ENCODE measurements at places on chromosomes 2 and 18.

DNA sequence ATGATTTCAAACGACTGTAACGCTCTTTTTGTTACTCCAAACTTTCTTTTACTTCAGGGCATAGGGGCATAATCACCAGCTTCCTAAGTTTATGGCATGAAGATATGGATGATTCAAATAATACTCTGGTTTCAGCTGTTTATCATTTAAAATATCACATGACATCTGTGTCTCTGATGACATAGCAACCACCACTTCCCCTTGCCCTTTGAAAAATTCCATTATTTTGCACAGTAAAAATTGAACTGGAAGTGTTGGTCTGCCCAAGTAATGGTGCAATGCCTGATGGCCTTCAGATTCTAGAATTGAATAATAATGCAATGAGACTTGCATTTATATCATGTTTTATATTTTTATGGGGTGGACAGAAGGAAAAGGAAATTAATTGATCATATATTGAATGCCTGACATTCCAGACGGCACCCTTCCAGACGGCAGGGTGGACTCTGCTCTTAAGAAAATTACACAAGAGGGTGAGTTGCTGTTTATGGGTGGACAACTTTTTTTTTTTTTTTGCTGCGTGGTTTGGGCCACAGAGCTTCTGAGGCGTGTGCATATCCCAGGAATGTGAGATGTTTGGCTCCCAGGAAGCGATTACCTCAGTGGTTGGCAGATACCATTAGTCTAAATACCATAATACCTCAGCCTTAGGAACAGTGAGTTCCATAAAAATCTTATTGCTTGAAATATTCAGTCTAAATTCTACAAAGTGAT, 101.7 kb upstream of the ZNF521 start:
- no peak for DNase-seq

GRCh38 chr2:144971786-144972335, 451.9 kb upstream of the ZEB2 start:
- DNase-seq: no peak

DNA sequence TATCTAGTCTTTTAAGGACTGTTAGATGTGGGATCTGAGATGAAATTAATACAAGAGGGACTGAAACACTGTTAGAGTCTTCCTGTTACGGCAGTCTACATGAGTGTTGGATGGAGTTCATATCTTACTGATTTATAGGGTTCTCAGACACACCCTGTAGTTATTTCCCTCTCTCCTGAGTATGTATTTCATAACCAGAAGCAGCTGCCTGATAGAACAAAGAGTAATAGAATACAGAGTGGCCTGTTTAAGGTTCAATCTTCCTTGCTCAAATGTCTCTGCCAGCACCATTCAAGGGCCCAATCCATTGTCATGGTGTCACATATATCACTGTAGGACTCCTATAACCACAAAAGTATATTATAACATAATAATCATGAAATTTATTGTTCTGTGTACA, 1229.1 kb upstream of the ACVR2A start:
- DNase-seq: no peak

DNA sequence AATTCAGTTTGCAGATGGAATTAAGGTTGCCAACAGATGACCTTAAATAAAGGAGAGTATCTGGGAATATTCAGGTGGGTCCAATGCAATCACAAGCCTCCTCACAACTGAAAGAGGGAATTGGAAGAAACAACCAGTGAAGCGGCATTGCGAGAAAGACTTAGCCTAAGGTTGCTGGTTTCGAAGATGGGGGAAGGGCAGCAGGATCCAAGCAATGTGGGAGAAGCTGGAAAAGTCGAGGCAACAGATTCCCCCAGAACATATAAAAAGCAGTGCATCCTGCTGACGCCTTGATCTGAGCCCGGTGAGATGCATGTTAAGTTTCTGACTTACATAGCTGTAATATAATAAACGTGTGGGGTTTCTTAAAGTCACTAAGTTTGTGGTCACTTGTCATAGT, 162.5 kb downstream of the NDUFA10 start:
- no peak for DNase-seq

DNA sequence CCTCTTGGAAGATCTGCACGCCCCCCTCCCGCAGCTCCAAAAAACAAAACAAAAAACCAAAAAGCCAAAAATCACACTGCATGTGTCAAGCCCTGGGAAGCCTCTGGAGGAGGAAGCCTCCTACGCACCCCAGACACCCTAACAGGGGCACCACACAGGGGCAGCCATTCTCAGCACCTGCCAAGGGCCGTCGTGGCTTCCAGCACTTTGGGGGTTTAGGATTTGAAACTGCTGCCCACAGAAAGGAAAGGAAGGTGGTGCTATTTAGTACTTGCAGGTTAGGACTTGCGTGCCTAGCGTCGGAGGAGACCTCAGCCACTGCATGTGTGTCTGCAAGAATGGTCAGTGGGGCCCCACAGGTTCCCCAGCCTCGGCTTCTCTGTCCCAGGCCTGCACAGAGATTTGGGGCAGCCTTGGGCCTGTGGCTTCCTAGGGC, 419 bp upstream of the GPR55 start:
- DNase-seq: no peak

Measured in right cardiac atrium (tissue), 5 donors.